ENCODE measurements at places on chromosomes 2 and 18. TPM values are rescaled to one million over a fixed set of nuclear protein-coding genes. Genes with fewer than 3 reads are reported as not detected.

Gene USP14
- 15.7 TPM for total RNA-seq

Gene UPP2
- not detected for total RNA-seq

Gene TOGARAM2
- 0.18 TPM for total RNA-seq

Gene PDCL3
- total RNA-seq, result 14.2 TPM

Gene CDKL4
- total RNA-seq, result 0.41 TPM

Gene FLACC1
- total RNA-seq, result not detected

Gene SDC1
- total RNA-seq, result 27.2 TPM

Gene CDK15
- total RNA-seq, result not detected

Gene C2orf66
- total RNA-seq, result not detected

Gene CYP26B1
- 1.1 TPM for total RNA-seq

Gene RBM44
- total RNA-seq, result 1.6 TPM

DNA sequence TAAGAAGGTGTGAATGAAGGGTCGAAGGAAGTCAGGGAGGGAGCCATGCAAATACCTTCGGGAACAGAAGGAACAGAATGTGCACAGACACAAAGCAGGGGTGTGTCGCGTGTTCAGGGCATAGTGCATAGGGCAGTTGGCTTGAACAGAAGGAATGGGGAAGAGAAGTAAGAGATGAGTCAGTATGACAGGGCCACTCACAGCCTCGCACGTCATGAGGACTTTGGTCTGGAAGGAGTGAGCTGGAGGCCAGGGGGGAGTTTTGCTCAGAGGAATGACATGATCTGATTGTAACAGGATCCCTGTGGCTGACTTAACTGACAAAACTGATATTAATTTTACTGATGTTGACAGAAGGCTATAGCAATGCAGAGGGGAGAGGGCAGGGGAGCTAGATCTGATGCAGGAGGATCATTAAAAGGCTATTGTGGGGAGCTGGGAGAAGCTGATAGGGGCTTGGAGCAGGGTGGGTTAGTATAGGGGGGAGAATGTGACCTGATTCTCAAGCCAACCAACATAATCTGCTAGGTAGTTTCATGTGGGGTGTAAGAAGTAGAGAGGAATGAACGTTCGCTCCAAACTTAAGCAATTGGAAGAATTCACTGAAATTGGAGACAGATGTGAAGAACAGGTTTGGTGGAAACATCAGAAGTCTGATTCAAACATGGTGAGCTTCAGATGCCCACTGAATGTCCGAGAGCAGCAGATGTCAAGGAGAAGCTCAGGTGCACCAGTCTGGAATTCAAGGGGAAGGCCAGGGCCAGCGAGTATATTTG is 60.4 kb upstream of the COPS8 start:
- no peak for DNase-seq

- DNase-seq, result no peak
Measured at GRCh38 chr2:171200469-171200868, 39.8 kb upstream of the TLK1 start.

GRCh38 chr2:127423880-127424279 is 5.7 kb downstream of the PROC start:
- DNase-seq, result no peak

DNA sequence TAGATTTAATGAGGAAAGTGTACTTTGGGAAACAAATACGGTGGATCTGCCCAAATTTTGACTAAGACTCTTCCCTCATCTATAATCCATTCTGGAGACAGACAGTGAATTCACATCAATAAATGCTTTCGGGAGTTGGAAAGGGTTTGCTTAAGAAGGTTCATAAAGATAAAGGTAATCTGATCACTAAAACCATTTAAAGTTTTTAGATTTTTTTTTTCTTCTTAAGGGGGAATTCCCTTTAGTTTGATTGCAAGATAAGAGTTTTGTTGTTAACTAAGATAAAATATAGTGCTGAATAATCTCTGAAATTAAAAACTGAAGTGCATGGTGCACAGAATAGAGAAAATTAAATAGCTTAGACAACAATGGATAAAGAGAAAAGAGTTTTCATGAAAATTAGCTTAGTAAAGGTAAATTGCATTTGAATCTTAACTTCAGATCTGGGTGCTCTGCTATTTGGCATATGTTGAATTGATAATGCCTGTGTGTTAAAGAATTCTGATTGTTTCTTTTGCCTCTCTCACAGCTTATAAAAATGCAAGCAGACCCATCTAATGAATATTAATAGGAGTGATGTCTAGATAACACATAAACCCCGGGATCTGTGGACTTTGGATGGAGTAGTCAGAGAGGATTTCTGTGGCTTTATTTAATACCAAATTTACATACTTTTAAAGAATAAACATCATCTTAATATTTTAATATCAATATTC is 100.8 kb downstream of the MEIS1 start:
- DNase-seq, result no peak

GRCh38 chr2:50438259-50438658 is 593.7 kb downstream of the NRXN1 start:
- no peak for DNase-seq

DNA sequence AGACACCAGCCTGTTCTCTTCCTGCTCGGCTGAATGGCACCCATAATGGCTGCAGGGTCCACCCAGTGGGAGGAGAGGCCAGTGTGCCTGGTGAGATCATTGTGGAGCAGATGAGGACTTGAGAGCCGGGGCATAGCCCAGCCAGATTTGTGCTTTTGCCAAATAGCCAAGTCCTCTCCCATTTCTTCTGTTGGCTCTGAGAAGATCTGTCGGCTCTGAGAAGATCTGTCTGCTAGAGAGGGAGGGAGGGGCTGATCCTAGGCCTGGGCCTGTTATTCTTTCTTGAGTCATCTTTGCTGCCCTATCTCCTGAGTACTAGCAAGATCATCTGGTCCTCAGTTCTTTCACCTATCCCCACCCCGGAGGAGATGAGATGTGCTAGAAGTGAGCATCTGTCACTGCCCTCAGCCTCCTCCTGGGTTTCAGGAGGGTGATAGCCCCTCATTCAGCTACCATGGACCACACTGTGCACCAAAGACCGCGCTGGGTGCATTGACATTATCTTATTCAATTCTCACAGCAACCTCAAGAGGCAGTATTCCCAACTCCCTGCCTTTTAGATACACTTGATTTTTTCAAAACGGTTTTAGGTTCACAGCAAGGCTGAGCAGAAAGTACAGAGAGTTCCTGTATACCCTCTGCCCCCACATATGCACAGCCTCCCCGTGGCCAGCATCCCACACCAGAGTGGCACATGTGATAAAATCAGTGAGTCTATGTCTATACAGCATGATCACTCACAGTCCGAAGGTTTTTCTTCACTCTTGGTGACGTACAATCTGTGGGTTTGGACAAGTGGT is 98.6 kb downstream of the CAPN13 start:
- peak; percentile 49 for DNase-seq

- DNase-seq, result no peak
Measured at GRCh38 chr2:234025466-234025865, 25.0 kb upstream of the SPP2 start.

GRCh38 chr2:178892751-178893625 is 85.8 kb upstream of the TTN start:
- no peak for DNase-seq

- no peak for DNase-seq
Measured at GRCh38 chr2:239574434-239575156, 173.8 kb upstream of the HDAC4 start.

DNA sequence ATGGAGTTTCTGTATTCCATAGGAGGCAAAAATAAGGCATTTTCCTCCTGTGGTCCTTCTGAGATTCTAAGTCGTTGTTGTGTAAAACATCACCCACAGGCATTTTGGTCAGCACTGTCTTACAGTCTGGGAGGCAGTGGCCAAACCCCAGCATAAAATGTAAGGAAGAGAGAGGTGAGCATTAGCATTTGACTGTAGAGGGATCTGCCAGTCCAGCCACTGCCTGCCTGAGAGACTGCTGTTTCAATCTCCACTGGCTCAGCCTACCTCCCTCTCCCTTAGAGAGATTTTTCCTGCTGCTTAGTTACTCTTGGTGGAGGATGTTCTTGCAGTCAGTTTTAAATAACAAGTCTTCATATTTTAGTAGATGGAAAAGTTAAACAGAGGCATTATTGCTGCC is 77.0 kb downstream of the ARHGEF33 start:
- DNase-seq, result peak; percentile 26

DNA sequence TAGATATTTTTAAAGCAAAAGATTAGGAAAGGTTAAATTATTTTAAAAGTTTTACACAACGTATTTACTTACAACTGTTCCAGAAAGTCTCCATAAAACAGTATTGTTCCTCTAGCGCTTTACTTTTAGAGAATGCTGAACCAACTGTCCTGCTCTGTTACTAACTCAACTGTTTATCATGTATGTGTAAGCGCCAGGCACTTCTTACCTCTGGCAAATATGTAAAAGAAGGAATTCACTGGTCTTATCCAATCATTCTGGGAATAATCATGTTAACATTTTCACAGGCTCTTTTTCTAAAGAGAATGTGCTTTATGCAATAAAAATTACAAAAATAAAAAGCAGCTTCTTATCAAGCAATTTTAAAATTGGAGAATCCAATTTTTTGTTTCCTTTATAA is 68.0 kb downstream of the COBLL1 start:
- no peak for DNase-seq

- DNase-seq, result no peak
Measured at GRCh38 chr18:65363011-65363410, 387.8 kb upstream of the CDH7 start.

DNA sequence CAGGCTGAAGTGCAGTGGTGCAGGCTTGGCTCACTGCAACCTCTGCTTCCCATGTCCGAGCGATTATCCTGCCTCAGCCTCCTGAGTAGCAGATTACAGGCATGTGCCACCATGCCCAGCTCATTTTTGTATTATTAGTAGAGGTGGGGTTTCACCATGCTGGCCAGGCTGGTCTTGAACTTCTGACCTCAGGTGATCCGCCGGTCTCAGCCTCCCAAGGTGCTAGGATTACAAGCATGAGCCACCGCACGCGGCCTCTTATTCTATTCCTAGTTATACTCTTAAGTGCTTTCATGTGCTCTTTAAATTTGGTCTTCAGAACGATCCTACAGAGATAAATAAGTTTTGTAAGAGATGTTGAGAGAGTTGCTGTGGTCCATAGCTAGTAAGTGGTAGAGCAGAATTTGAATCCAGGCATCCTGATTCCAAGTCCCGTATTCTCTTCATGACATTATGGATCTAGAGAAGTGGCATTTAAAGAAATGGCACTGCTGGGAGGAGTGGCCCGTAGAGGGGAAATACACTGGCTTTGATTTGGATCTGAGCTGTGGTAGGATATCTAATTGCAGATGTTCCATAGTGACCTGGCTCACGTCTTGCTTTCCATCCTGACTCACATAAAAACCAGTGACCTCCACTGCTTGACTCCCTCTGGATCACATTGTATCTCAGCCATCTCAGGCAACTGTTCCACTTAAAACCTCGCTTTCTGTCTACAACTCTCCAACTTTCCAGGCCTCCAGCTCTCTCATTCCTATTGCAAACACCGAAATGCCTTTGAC is 22.8 kb upstream of the ME2 start:
- no peak for DNase-seq

DNA sequence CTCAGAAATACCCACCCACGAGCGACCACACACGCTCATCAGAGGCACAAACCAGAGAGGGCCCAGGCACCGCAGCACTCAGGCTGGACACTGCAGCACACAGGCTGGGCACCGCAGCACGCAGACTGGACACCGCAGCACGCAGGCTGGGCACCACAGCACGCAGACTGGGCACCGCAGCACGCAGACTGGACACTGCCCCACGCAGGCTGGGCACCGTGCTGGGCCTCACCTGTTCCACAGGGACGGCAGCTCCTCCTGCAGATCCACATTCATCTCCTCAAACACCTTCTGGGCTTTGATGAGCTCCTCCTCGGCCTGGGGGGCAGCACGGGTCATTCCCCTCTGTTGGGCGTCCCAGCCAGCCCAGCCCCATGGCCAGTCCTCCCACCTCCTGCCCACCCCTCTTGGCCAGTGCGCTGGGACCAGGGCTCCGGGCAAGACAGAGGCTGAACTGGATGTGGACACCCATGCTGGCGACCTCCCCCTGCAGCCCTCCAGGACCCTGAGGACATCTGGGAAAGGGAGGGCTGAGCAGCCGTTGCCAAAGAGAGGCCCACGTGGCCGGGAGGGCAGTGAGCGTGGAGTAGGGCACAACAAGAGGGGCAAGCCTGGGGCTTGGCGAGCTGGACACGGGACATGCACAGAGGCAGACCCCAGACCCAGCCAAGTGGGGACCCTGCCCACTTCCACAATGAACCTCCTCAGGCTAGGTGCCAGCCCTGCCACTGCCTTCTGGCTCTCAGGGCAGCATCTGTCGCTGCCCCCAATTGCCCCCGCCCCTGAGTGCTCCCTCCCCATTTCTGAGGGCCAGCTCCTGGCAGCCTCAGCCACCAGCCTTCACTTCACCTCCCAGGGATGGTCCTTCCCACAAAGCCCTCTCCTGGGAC is 43.0 kb downstream of the BIN1 start:
- no peak for DNase-seq

DNA sequence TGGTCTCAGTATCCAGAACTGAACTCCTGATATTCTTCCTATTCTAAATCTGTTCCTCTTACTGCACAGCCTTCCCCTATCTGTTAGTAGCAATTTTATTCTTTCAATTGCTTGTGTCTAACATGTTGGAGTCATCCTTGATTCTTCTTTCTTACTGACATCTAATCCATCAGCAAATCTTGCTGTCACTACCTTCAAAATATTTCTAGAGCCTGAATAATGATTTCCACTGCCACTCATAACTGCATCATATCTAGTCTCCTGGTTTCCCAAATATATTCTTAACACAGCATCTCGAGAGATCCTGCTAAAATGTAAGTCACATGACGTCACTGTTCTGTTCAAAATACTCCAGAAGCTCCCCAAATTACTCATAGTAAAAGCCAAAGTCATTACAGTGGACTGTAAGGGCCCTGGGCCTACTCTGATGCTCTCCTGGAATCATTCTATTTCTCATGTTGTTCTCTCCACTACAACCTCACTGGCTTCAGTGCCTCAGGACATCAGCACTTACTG is 95.2 kb downstream of the THSD7B start:
- no peak for DNase-seq

- no peak for DNase-seq
Measured at GRCh38 chr2:159851941-159852340, 53.9 kb upstream of the CD302 start.

DNA sequence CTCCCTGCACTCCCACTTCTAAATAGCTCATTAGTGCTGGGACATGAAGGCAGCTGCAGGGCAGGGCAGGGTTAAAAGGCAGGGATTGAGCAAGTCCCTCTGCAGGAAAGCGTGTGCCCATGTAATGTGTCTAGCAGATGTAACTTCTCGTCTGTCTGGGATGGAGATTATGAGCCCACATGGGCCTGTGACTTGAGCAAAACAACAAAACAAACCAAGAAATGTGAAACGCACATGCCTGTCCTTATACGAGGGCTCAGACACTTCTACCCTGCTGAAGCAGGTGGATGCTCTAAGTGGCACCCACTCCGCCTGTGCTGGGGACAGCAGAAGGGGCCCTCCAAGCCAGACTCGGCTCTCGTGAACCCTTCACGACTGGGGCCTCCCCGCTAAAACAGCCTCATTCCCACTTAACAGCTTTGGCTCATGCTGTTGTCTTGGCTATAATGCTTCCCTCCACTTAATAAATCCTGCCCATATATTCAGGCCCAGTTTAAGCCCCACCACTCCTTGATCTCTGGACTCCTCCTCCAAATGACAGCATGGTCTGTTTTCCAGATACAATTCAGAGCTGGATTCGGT is 40.9 kb downstream of the TMEM247 start:
- DNase-seq, result no peak

- no peak for DNase-seq
Measured at GRCh38 chr2:230687498-230687897, 25.1 kb upstream of the CAB39 start.

All from H7 (cell line).